Amniotic epithelial cell (primary cell): ENCODE measurements at places on chromosomes 2 and 18.
A peak's percentile ranks its signal among the peaks of the same experiment; 100 is the strongest.

GRCh38 chr2:82412021-82412420 is 2047.1 kb downstream of the SUCLG1 start:
- no peak for DNase-seq

DNA sequence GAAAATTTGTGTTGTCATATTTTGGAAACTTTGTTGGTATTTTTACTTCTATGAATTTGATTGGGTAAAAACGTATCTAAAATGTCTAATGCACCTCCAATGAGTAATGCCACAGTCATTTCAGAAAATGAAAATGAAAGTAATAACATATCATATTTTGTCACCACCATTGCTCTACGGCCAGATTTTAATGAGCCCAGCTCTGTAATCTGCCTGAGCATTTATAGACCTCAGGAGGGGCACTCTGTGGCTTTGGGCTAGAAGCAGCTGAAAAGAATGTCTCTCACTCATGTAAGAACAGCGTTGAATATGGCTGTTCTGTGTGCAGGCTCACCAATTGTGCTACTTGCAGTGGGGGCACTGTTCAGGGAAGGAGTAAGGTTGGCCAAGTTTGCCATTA is 32.7 kb upstream of the ABCA12 start:
- no peak for DNase-seq

- no peak for DNase-seq
Measured at GRCh38 chr2:38499548-38500282, 103.0 kb downstream of the HNRNPLL start.

DNA sequence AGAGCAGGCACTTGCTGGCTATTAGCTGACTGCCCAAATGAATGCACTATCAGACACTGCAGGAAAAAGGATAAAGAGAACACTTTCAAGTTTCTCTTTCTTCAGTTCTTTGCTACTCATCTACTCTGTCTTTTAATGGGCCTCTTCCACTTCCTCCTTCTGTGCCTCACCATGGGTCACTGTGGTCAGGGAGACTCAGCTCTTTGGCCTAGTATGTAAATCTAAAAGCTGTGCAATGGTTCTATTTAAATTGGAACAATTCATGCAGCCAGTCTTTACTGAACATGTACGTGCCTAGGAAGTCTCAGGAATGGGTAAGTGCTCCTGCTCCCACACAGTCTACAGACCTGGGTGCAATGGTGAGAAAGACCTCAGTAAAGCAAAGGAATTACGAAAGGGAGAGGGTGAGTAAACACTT is 79.1 kb upstream of the DNMT3A start:
- peak; percentile 7 for DNase-seq

DNA sequence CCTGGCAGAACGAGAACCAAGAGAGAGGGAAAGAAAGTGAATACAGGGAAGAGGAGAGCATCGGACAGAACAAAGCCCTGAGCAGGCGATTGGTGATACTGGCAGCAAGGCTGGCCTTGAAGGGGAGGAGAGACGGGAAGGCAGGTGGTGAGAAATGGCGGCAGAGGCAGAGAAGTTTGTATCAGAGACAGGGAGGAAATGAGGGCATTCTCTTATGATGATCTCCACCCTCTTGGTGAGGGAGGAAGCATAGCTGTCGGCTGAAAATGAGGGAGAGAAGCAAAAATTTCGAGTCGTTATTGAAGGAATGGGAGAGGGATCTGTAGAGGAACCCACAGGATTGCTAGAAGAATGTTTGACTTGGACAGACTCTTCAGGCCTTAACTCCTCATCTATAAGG is 80.6 kb downstream of the CLIP4 start:
- DNase-seq, result no peak
